ENCODE measurements at places on chromosomes 3 and 15. TPM values are rescaled to one million over a fixed set of nuclear protein-coding genes. Genes with fewer than 3 reads are reported as not detected.

The CFAP100 gene
- total RNA-seq = 4.3 TPM

The OXTR gene
- total RNA-seq = 4.1 TPM

The GOLGA6A gene
- total RNA-seq = not detected

The ZMYND10 gene
- 13.4 TPM for total RNA-seq

The NUDT16 gene
- 26.0 TPM for total RNA-seq

The NXPE3 gene
- total RNA-seq = 12.5 TPM

The SLC2A2 gene
- 1.9 TPM for total RNA-seq

The NECTIN3 gene
- 56.1 TPM for total RNA-seq

The CLEC3B gene
- 0.43 TPM for total RNA-seq

The INTS14 gene
- total RNA-seq = 43.9 TPM

The STAB1 gene
- total RNA-seq = 0.12 TPM

Data from type B pancreatic cell (in vitro differentiated cells).